ENCODE measurements at places on chromosomes 2 and 18.

- no peak for DNase-seq
Measured at GRCh38 chr2:130252880-130253645, 54.8 kb upstream of the TUBA3E start.

- no peak for DNase-seq
Measured at GRCh38 chr2:72889991-72890390, 2.8 kb downstream of the SPR start.

GRCh38 chr18:39365836-39366485 lies 1800.4 kb upstream of the CELF4 start:
- DNase-seq: no peak

GRCh38 chr2:69114534-69114933 lies 101.6 kb downstream of the ANTXR1 start:
- no peak for DNase-seq

DNA sequence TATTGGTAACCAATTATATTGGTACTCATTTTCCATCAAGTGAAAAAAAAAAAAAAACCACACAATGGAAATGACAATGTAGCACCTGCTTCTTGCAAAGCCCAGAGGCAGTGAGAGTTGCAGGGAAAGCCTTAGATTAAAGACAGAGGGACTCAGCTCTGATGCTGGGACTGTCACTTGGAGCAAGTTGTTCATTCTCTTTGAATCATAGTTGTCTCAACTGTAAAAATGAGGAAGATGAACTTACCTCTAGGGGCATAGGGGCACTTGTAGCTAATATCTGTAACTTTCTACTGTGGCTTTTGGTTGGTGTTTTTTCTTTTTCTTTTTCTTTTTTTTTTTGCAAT lies 81.4 kb upstream of the LPIN2 start:
- no peak for DNase-seq

- DNase-seq: no peak
Measured at GRCh38 chr2:236565212-236565611, 4.4 kb upstream of the ACKR3 start.

- DNase-seq: no peak
Measured at GRCh38 chr18:32427084-32427900, 43.4 kb downstream of the GAREM1 start.

- no peak for DNase-seq
Measured at GRCh38 chr2:214695789-214696188, 113.7 kb downstream of the BARD1 start.

- no peak for DNase-seq
Measured at GRCh38 chr2:214985619-214986018, 152.8 kb downstream of the ABCA12 start.

DNA sequence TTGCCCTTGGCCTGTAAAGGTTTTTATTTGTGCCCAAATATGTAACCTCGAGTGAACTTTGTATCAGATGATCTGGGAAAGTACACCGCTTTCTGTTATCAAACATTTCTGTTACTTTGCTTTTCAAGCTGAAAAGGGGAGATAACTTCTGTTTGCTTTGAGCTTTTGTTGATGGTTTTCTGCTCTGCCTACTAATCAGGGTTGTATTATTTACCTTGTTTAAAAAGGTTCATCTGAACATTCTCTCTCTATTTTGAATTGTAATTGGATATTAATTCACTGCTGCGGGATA lies 79.4 kb downstream of the XRCC5 start:
- DNase-seq: no peak

GRCh38 chr2:65072181-65072970 lies 16.2 kb downstream of the CEP68 start:
- no peak for DNase-seq

DNA sequence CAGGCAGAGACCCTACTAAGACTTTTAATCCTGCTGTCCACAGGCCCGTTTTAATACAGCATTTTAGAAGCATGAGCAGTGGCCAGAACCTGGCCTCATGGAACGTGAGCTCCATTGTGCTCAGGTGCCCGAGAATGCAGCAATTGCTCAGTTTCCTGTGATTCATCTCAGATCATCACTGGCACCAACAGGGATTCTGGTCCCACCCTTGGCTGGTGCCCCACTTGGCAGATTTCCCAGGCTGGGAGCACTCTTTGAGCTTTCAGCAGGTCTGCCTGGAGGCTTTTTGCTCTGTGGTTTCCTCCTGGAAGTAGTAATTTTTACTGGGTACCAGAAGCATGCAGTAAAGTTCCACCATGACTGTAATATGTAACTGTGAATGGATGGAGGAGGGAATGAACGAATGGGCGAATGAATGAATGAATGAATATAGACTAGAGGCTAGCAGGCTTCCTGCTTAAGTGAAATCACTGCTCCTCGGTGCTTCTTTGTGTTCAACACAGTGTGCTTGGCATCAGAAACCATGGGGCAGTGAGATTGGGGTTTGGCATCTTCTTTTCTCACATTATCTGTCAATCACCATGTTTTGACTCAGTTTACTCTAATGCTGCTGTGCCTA lies 312.9 kb downstream of the PRKCE start:
- DNase-seq: no peak

DNA sequence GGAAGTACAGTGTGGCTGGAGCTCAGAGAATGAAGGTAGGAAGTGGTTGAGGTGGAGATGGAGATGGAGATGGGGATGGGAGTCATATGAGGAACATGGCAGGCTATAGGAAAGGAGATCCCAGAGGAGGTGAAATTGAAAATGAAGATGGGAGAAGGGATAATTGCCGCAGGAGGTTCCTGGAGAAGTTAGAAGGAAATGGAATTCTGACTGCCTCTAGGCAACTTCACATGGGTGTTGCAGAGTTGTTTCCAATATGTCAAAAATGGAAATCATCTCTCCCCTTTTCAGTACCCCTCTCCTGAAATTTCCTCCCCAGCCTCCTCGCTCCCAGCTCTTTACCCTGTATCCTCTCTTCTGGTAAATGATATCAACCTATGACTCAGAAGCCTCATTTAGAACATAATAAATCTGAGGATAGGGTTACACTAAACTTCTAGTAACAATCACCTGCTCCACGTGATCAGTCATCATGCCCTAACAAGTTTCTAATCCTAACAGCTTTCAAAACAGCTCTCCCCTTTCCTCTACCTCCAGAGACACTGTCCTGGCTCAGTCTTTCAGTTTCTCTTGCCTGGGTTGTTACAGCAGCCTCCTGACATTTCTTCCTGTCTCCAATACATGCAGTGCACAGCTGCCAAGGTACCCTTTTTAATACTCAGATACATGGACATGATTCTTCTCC lies 201.9 kb upstream of the RBMS1 start:
- no peak for DNase-seq

GRCh38 chr2:34153484-34153883 lies 554.4 kb upstream of the FAM98A start:
- no peak for DNase-seq

DNA sequence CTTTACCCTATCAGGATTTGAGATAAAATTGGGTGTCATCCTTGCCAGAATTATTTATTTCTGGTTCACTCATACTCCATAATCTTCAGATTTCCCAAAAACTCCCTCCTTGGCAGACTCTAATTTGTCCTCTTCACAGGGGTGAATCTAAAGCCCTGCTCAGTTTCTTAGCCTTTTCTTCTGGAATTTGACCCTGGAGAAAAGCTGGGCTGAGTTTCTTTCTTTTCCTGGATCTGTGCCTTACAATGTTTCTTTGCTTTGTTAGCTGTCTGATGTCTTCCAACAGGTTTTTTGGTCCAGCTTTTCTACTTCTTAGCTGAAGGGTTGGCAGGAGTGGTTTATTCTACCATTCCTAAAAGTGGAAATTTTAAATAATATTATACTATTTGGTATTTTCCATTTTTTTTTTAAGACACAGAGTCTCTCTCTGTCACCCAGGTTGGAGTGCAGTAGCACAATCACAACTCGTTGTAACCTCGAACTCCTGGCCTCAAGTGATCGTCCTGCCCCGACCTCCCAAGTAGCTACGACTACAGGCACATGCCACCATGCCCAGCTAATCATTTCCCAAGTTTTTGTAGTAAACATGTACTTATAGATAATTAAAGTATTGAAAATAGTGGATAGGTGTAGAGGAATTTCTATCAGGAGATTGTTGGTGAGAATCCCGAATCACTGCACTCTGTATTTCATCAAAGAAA lies 138.4 kb upstream of the TWIST2 start:
- no peak for DNase-seq

DNA sequence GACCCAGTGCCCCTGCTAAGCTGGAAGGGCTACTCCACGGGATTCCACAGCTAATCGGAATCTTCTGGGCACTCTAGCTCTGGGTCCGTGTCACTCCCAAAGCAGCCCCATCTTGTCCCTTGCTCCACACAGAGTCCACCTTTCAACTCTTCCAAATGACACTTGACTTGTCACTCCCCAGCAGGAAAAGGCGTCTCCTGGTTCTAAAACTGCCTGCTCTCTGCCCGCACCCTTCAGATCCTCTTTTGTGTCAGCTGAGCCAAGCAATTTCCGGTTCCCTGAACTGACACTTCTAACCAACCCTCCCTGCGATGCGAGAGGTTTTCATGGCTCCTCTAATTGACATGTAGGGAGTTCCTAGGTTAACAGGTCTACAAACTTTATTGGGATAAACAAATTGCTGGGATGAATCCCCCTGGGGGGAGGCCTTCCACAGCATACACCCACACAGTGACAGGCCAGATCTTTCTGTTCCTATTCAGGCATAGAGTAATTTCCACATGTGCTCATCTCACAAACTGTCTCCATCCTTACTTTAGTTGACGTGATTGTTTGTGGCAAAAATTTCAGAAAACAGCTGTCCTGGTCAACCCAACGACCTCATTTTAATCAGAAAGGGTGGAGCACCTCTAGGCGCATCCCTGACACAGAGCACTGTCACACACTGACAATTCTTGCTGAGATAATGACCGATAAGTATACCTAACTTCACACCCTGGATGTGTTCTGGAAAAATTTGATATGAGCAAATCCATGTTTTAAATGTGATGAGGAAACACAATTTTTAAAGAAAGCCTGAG lies 104.9 kb downstream of the RBMS1 start:
- no peak for DNase-seq
